Epithelial cell of prostate (primary cell): ENCODE measurements at places on chromosomes 5 and 9.
A peak's percentile ranks its signal among the peaks of the same experiment; 100 is the strongest.

- no peak for DNase-seq
Observed at GRCh38 chr5:129477532-129477931, 17.4 kb downstream of the ADAMTS19 start.

DNA sequence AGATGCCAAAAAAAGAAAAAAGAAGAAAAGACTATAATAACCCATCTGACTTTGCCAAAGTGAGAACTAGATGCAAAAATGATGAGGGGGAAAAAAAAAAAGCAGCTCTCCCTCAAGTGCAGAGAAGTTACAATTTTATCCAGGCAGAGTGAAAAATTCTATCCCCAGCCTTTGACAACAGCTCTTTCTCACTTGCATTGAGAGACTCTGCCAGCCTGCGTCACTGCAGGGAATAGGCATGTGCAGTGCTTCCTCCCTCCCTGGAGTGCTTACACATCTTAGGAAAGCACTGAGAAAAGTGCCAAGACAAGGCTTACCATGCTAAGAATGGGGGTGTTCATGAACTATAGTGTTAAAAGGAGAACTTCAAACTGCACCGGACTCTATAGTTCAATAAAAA lies 418.6 kb upstream of the TYRP1 start:
- no peak for DNase-seq

DNA sequence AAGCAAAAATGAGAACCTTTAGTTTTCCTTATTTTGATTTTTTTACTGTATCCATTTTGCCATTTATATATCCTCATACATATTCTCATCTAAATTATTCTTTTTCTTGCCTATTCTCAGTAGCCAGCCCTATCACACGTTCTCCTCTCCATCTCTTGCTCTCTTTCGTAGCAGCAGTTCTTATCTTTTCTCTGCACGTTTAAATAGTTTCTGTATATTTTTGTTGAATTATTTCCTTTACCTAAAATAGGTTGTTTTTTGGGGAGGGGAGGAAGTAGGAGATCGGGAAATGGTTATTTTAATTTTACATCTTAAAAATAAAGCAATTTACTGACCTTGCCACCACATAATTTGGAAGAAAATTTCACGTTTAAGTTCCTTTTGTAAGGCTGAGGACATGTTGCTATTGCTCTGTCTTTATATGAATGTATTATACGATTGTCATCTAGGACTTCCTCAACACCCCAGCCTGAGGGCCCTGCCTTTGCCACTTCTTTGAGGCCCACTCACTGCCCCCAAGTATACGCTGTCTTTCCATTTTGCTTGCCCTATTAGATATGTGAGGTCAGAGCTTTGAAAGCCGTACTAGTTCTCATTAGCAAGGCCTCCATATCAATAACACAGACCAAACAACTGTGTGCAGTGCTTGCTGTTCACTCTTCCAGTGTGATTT lies 140.3 kb downstream of the GNAQ start:
- no peak for DNase-seq

DNA sequence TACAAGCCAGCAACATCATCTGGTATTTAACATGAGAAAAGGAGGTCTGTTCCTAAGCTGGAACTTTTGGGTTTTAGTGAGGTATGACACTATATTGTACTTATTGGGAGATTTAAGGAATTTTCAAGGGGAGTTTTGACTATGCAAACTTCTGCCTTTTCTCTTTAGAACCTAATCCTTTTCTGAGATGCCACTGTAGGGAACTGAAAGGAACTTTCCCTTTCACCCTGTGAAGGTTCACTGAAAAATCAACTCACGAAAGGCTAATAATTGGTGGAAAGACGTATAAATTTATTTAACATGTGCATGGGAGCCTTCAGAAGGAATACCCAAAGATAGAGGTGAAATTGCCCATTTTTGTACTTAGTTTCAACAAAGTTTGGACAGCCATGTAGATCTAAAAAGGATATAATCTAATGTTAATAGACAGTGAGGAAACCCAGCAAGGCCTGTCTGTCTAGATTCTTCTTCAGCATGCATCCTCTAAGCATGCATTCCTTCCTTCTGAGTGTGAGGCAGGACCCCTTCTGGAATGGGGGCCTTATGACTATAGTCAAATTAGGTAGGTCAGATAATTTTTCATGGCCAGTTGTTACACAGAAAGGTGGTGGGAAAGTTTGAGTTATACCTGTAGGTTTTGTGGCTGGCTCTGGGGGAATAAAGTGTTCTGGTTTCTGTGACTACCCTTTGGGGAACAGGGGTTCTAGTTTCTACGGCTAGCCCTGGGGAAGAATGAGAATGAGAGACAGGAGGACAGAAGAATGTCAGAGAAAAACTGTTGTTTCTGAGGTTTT lies 200.3 kb downstream of the C9orf152 start:
- DNase-seq = no peak

DNA sequence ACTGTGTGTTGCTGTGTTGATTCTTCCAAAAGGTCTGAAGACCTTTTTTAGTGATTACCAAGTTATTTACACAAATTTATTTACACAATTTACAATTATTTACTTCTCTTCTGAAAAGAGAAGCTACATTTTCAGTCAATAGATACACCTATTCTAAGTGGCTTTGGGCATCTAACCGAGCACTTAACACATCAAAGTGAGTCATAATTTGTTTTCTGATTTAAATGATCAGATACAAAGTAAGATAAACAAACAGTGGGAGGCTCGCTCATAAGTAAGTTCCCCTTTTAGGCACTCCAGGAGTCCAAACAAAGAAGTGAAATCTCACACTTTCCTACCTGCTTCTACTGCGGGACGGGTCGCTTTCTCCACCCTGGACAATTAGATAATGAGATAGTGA lies 90.2 kb downstream of the APBA1 start:
- no peak for DNase-seq

- no peak for DNase-seq
Observed at GRCh38 chr5:124627815-124628595, 118.4 kb downstream of the ZNF608 start.

DNA sequence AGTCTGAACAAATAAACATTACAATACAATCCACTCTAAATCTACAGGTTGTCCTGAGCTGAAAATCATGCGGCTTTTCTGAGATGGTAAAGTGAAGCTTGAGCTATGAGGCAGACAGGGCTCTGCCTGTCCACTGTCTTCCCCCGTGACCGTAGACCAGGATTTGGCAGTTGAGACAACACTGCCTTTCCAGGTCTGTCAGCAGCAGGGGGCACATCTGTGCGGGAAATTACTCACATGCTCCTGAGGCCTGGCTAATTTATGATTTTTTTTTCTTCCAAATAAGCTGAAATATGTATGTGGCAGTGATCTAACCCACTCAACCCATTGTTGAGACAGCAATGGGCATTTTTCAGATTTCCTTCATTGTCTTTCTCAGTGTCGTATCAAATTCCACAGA lies 307.9 kb downstream of the FBXL7 start:
- DNase-seq = no peak

GRCh38 chr9:37144762-37145161 lies 24.4 kb downstream of the ZCCHC7 start:
- no peak for DNase-seq

DNA sequence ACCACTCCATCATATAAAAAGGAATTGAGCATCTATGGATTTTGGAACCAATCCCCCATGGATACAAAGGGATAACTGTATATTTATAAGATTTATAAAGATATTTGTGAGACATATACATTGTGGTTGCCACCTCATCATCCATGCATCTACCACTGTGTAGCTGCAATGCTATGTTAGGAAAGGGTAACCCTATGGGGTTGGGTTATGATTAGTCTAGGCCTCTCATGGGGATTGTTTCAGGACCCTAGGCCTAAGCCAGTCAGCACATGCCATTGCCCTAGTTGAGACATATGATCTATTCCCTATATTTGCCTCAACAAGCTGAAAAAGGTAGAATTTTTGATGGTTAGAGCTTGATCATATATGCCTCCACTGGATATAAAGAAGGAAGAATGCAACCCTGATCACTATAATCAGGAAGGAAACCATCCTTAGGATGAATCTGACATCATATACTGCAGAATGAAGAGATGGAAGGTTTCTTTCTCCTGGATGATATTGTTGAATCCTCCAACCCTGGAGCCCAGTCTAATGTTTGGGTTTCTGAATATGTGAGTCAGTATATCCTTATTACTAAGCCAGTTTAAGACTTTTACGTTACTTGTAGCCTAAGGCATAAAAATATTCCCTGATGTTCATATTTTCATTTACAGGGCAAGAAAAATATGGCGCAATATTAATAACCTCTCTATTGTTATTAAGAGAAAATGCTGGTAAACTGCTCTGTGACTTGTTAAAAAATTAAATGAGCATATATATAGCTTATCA lies 94.2 kb downstream of the ADAMTS19 start:
- DNase-seq = no peak

DNA sequence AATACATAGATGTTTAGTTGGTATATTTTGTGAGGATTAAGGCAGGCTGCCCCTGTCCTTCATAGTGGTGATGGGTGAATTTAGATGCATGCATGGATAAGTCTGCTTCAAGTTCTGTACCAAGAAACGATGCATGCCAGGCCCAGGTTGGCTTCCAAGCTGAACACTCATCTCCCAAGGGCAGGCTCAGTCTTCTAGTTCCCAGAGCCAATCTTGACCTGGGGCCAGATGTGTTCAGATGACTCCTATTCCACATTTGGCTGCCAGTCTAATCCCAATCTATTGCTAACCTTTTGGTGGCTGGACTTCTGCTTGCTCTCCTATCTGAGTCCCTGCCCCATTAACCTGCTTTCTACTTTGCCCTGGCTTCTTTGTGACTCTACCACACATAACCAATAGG lies 18.5 kb upstream of the SNAPC3 start:
- DNase-seq = no peak

- peak; percentile 20 for DNase-seq
Observed at GRCh38 chr9:117945286-117945685, 241.1 kb downstream of the TLR4 start.

DNA sequence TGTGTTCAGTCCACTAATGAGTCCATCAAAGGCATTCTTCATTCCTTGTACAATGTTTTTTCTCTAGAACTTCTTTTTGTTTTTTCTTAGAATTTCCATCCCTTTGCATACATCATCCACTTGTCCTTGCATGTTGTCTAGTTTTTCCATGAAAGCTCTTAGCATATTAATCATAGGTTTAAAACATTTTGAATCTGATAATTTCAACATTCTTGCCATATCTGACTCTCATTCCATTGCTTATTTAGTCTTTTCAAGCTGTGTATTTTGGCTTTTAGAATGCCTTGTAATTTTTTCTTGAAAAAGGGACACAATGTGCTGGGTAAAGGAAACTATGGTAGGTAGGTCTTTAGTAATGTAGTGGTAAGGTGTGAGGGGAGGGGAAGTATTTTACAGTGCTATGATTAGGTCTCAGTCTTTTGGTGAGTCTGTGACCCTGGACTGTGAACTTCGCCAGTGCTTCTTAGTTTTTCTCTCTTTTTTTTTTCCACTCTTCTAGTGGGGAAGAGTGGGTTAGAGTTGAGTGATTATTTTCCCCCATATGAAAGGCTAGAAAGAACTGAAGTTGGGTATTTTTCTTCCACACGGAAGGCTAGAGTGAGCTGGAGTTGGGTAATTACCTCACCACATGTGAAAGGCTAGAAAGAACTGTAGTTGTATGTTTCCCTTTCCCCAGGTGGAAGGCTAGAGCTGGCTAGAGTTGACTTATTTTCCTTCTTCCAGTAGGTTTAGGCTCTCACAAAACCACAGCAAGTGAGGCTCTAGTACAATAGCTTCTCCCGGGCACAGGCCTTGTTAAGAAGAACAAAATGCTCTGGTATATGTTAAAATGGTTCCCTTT lies 172.1 kb downstream of the SNX18 start:
- no peak for DNase-seq

DNA sequence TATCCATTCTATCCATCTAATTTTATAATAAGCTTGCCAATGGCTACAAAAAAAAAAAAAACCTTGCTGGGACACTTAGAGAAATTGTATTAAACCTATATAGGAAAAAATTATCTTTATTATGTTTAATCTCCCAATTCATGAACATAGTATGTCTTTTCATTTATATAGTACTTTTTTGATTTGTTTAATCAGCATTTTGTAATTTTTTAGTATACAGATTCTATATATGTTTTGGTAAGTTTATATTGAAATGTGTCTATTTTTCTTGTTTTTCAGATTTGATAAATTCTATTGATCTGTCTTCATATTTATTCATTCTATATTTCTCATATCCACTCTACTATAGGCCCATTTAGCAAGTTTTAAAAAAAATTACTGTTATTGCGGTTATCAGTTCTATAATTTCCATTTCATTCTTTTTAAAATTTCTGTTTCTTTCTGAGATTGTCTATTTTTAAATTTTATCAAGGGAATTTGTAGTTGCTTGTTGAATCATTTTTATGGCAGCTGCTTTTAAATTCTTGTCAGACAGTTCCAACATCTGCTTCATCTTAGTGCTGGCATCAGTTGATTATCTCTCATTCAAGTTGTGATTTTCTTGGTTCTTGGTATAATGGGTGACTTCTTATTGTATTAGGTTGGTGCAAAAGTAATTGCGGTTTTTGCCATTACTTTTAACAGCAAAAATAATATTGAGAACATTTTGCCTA lies 170.1 kb upstream of the S1PR3 start:
- no peak for DNase-seq

DNA sequence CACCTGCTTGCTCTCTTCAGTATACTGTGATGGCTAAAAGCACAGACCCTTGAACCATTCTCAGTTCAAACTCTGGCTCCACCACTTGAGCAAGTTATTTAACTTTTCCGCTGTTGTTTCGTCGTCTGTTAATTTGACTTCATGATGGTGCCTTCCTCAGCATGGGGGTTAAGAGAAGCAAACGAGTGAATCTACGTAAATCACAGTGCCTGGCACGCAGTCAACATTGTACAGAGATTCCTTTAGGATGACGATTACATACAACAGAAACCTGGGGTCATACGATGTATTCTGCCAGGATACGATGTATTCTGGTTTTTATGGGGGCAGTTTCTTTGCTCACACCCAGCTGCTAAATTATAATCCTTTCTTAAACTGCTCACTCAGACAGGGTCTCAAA lies 515.6 kb downstream of the CCDC171 start:
- DNase-seq = no peak

DNA sequence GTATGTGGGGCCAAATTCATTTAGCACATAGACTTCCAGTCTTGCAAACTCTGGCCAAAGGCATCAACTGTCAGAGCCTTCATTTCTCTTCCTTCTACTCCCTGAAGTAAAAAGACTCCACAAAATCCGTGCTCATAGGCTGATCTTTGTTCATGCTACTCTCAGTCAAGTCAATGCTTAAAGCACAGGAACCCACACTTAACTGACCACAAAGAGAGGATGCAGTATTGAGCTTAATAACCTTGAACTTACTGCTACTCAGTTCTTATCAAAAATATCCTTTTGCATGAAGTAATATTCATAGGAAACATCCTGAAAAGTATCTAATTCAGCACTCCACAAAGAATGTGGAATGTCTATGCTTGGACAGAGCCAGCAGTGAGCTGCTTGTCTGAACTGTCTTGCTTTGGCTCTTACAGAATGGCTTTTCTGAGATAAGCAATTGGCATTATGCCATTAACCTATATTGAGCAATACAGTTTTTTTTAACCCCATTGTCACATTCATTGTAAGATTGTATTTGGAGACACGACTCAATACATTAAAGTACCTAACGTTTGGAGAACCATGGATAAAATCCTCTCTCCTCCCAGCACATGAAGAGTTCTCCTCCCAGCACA lies 21.7 kb downstream of the LPAR1 start:
- no peak for DNase-seq

GRCh38 chr5:3342271-3343100 lies 253.1 kb upstream of the IRX1 start:
- DNase-seq = no peak

GRCh38 chr9:38680837-38681445 lies 39.0 kb downstream of the FAM240B start:
- no peak for DNase-seq

GRCh38 chr5:81855591-81855990 lies 104.7 kb upstream of the SSBP2 start:
- no peak for DNase-seq
